Stimulated activated CD4-positive, alpha-beta T cell treated with anti-CD3 and anti-CD28 coated beads, Interleukin-15, amount 100 ng/mL, for 1 hour (primary cell): ENCODE measurements at places on chromosomes 4 and X.

DNA sequence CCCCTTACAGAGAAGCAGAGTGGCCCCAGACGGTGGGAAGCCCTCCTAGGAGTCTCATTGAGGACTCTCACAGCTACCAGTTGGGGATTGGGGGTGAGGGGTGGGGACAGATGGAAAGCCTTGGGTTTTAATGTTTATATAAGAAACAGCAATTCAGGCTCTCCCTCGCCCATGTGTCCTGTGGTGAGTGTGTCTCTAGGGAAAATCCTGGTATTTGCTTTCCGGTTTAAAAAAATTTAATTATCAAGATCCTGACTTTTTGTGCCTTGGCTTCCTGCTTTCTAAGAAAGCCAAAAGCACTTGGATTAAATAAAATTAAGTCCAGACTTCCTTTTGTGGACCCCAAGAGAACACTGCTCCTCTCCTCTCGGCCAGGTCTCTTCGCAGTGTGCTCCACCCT, 93.8 kb downstream of the SOWAHB start:
- no peak for DNase-seq

DNA sequence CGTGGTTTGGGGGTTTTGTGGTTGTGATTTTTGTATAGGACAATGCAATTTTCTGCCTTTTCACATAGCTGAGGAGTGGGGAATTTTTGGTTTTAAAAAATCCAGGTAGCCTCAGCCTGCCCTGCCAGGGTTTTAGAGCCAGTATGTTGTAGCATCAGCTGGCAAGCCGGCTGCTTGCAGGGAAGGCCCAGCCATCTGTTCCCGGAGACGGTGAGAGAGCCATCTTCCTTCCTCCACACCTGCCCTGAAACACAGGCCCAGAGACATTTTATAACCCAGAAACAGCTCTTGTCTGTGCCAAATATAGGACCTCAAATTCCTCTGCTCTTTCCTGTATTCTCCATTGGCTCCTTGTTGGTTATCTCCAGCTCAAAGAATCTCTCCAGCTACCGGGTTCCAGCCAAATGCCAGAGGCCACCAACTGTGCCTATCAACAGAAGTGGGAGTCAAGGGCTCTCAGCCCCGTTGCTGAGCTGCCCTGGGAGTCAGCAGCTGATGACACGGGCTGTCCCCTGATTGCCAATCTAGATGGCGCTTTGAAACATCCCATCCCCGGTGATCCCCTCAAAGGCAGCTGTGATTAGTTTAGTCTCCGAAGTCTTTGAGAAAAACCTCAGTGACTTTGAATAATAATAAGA, 595.2 kb downstream of the MID1IP1 start:
- no peak for DNase-seq

DNA sequence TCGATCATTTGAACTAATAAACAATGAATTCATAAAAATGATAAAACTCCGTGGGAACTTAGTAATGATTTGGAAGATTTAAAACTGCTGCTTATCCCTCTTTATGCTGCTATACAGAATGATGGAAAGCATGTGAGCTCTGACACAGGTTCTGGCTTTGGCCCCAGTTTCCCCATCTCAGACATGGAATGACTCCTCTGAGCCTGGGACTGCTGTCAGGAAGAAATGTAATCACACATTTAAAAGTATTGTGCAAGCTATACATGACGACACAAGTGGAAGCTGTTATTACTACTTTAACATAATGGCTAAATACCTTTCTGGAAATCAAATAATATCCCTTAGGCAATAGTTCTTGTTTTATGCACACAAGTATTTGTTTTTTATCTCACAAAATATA, 161.7 kb downstream of the DCHS2 start:
- no peak for DNase-seq

GRCh38 chrX:37651921-37652452, 33.6 kb upstream of the XK start:
- DNase-seq: no peak

DNA sequence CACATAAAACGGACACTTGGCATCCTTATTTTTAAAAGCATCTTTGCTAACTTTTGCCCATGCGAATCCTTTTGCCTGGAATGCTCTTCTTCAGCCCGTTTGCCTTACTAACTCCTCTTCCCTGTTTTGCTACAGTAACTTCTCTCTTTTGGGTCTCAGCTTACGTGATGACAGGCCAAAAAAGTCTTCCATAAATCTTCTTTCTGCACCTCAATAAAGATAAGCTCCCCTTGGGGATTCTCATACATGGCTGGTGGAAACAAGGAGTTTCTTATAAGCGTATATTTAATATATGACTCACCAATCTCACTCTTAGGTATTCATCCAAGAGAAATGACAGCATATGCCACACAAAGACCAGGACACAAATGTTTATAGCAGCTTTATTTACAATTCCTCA, 192.7 kb downstream of the RCHY1 start:
- DNase-seq: no peak

GRCh38 chr4:184939978-184940377, 78.3 kb upstream of the HELT start:
- DNase-seq: no peak

DNA sequence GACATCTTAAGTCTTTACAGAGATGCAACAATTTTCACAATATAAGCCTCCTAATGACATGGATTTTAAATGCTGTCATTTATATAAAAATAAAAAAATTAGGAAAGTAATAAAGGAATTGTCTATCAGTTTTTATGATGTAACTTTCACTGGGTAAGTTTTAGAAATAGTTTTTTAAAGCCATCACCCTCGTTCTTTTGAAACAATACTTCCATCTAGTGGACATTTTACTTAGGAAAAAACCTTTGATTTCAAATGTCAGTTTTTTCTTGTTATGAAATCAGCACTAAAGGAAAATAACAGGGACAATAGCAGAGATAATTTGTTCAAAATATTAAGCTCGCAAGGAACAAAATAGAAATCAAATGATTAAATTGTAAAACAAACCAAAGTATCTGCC, 24.3 kb upstream of the NDNF start:
- no peak for DNase-seq

GRCh38 chrX:95860127-95860526, 824.5 kb upstream of the DIAPH2 start:
- no peak for DNase-seq

GRCh38 chrX:39874202-39874816, 223.4 kb downstream of the BCOR start:
- DNase-seq: peak; percentile 18

DNA sequence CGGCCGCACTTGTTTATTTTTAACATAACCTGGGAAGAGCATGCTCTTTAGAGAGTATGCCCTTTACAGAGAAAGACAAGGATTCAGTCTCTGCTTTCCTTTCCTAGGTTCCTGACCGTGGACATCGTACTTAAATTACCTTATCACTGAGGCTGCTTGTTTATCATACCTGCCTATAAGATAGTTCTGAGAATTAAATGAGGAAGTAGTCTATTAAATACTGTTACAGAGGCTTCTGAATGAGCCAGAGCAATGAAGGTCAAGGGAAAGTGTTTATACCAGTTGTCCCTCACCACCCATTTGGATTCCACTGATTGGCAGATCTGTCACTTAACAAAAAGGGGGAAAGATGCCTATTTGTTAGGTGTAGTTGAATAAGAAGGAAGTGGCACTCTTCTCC, 10.0 kb downstream of the TXLNG start:
- no peak for DNase-seq
